ENCODE measurements at places on chromosomes 13 and 19. TPM values are rescaled to one million over a fixed set of nuclear protein-coding genes. Genes with fewer than 3 reads are reported as not detected.
A peak's percentile ranks its signal among the peaks of the same experiment; 100 is the strongest.

The DBP gene
- 29.8 TPM for total RNA-seq

The SELENOV gene
- total RNA-seq, result not detected

The COMP gene
- not detected for total RNA-seq

DNA sequence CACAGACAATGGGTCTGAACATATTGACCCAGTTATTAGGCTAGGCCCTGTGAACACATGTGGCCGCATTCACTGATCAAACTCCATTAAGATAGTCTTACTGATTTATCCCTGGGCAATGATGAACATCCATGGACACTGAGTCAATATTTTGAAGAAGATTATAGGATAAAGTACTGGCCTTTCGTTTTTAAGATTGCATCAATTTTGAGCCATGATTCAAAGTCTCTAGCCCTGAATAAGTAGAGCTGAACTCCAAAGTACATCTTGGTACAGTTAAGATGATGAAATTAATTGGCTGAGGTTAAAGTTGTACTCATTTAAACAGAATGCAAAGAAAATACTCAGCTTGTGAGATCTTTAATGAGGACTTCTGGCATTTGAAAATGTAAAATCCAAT is 1581.9 kb downstream of the EFNB2 start:
- no peaks in the 10 kb centered on the region for H3K36me3 ChIP-seq
- H3K4me1 ChIP-seq, result no peaks in the 10 kb centered on the region
- no peaks in the 10 kb centered on the region for H3K27me3 ChIP-seq
- H3K27ac ChIP-seq, result no peak overlapping the region

DNA sequence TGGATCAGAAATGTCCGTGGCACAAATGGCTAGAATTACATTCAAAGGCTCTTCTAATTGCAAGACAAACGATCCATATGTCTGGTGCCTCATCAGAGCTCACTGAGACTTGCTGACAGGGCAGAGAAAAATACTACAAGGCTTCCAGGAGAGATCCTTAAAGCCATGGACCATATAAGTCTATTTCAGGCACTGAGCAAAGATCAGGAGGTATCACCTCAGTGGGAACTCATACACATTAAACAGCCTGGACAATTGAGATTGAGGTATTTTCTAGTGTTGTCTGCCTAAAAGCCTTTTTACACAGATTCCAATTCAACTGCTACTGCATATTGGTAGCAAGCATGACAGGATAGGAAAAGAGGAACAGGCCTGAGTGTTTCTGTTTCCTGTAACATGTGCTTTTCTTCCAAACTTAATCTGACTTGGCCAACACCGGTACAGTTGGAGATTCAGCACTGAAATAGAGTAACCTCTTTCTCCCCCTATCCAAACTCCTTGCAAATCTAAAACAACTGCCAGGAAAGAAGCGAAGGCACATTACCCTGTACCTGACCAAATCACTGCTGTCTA is 65.9 kb downstream of the SERP2 start:
- H3K27me3 ChIP-seq, result no peaks in the 10 kb centered on the region
- H3K27ac ChIP-seq, result no peak overlapping the region
- no peaks in the 10 kb centered on the region for H3K4me1 ChIP-seq
- no peak for DNase-seq
- H3K4me3 ChIP-seq, result no peak overlapping the region

DNA sequence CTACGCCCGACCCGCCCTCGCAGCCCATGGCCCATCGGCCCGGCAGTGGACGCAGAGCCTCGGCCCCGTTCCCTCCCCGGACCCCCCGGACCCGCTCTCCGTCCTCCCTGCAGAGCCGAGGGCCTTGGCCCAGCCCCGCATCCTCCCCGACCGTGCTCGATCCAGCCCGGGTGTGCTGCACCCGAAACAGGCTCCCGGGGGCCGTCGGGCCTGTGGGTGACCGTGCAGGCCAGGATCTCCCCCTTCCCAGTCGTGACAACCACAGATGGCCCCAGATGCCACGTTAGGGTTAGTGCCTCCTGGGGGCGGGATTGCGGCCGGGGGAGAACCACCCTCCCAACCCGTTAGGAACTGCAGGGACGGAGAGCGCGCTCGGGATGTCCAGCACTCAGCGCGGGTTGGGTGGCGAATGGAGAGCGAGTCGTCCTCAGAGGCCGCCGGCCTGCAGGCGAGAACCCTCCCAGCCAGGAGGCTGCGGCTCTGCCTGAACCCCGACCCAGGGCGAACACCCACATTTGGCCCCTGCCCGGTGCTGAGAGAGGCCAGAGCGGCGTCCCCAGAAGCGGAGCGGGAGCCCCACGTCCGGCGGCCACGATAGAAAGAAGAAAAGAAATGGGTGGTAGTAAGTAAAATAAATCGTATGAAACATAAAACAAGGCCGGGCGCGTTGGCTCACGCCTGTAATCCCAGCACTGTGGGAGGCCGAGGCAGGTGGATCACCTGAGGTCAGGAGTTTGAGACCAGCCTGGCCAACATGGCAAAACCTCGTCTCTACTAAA is 6.7 kb upstream of the MADCAM1 start:
- H3K4me1 ChIP-seq, result no peaks in the 10 kb centered on the region
- no peaks in the 10 kb centered on the region for H3K27me3 ChIP-seq
- no peaks in the 10 kb centered on the region for H3K36me3 ChIP-seq

DNA sequence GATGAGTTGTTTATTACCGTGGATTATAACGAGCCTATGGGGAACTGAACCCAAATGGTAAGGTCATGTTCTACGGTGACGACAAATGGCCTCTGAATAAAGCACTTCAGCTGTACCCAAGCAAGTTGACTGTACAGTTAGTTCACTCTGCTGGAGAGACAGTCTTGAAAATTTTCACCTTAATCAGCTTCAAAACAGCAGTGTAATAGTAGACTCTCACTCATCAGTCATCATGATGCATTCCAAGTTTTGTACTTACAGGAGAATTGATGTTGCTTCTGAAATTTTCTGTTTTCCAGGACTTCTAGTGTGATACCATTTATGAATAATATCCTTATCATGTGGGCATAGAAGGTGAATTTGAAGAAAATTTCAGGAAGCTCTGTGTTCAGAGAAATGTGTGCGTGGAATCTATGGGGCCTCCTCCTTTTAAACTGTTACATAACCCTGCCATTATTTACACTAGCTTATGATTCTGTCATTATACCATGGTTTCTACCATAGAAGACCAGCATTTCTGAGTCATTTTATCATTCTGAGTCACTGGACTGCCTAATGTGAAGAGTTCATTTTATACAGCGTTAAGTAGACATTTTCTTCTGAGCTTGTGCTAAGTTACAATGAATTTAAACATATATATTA is 96.9 kb downstream of the WDFY2 start:
- H3K27ac ChIP-seq, result no peak overlapping the region
- H3K4me1 ChIP-seq, result no peaks in the 10 kb centered on the region
- no peak overlapping the region for H3K4me3 ChIP-seq
- DNase-seq, result no peak
- no peaks in the 10 kb centered on the region for H3K36me3 ChIP-seq
- no peaks in the 10 kb centered on the region for H3K27me3 ChIP-seq

DNA sequence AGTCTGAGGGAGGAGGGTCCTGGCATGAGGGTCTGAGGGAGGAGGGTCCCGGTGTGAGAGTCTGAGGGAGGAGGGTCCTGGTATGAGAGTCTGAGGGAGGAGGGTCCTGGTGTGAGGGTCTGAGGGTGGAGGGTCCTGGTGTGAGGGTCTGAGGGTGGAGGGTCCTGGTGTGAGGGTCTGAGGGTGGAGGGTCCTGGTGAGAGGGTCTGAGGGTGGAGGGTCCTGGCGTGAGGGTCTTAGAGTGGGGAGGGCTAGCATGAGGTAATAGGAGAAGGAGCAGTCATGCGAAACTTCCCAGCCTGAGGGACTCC is 194.8 kb downstream of the TEX29 start:
- no peaks in the 10 kb centered on the region for H3K4me1 ChIP-seq
- H3K4me3 ChIP-seq, result no peak overlapping the region
- no peak overlapping the region for H3K27ac ChIP-seq

DNA sequence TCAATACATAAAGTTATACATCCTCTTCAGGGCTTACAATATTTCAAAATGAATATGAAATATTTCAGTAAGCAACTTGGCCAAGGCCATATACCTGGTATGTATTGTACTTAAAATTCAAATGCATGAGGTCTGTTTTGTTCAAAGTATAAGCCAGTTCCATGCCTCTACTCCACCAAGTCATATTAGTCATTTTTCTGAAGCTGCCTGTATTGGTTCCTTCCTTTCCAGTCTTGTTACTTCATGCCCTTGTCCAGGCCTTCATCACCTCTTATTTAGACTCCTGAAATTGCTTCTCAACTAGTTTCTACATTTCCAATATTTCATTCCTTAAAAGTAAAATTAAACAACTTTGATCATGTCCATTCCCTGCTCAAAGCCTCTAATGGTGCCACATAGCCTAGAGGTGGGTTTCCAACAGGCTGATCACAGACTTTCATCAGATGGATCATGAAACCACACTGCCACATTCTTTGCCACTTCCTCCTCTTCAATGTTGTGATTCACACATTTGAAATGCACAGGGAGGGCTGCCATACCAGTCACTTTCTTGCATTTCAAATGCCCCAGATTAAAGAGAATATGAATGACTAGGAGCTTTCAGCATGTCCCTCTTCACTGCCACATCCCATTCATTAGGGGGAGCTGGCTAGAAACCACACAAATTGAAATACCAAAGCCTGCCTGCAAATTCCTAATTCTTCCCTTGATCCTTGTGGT is 424.1 kb upstream of the DACH1 start:
- H3K36me3 ChIP-seq, result no peaks in the 10 kb centered on the region
- no peak for DNase-seq
- no peaks in the 10 kb centered on the region for H3K27me3 ChIP-seq
- no peak overlapping the region for H3K4me3 ChIP-seq

DNA sequence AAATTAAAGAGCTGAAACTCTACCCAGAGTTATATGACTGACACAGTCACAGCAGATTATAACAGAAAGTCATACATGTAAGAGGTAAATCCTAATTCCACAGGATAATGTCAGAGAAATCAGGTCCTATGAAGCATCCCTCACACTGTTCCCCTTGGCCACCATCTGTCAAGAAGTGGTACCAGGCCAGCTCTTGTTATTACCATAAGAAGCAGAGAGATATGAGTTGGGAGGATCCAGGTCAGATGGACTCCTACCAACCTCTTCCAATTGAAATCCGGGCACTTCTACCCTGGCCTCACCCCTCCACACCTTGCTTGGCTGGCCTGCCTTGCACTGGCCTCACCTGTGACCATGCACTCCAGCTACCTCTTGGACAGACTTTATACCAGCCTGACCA is 353.2 kb downstream of the DNAJC15 start:
- no peak overlapping the region for H3K27ac ChIP-seq
- no peak overlapping the region for H3K4me3 ChIP-seq
- H3K27me3 ChIP-seq, result peaks cover 6% of the 10 kb centered on the region
- DNase-seq, result no peak
- peaks cover 5% of the 10 kb centered on the region for H3K4me1 ChIP-seq

- no peaks in the 10 kb centered on the region for H3K4me1 ChIP-seq
- DNase-seq, result no peak
- no peak overlapping the region for H3K4me3 ChIP-seq
- no peak overlapping the region for H3K27ac ChIP-seq
- no peaks in the 10 kb centered on the region for H3K27me3 ChIP-seq
These were observed 98.6 kb downstream of the IRS2 start for GRCh38 chr13:109687559-109688448.

- H3K36me3 ChIP-seq, result no peaks in the 10 kb centered on the region
- no peak overlapping the region for H3K4me3 ChIP-seq
- DNase-seq, result peak; percentile 88
- H3K27me3 ChIP-seq, result no peaks in the 10 kb centered on the region
These were observed 19.2 kb downstream of the RCN3 start for GRCh38 chr19:49546825-49547565.

DNA sequence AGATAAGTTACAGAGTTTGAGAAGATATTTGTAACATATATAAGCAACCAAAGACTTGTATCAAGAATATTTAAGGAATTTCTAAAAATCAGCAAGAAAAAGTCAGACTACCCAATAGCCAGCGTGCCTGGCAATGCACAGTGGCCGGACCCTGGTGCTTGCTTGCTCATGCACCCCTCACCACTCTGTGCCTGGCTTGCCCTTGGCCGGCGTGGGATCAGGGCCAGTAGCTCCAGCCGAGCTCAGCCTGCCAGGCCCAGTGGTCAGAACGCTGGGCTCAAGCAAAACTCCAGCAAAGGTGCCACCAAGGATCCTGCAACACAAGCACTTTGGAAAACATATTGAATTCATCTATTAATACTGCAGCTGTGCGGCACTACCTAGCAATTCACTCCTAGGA is 95.1 kb downstream of the KATNAL1 start:
- no peaks in the 10 kb centered on the region for H3K27me3 ChIP-seq
- no peaks in the 10 kb centered on the region for H3K4me1 ChIP-seq
- no peak overlapping the region for H3K27ac ChIP-seq
- H3K4me3 ChIP-seq, result no peak overlapping the region
- no peak for DNase-seq

DNA sequence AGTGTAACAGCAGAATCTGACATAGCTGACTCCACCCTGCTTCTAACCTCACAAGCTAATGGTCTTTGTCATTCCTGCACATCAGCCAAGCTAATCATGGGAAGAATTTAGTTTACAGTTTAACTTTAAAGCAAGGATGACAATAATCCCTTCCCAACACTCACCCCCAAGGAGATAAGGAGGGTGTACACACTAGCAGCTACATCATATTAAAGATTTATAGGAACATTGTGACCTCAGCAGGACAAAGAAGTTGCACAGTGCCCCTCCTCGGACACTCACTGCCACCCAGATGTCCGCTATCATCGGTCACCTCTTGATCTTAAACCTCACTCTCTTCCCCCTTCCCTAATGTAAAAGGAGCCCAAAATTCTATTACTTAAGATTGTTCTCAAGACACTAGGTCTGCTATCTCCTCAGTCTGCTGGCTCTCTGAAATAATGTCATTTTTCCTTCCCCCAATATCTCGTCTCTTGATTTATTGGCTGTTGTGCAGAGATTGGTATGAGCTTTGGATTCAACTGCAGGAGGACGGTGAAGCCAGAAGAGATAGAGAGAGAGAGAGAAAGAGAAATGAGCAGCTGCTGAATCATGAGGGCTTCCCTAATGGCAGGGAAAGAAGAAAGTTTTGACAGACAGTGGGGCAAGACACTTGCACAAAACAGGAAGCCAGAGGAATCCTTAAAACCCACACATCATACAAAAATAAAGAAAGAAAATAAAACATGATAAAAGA is 17.5 kb upstream of the FFAR2 start:
- no peaks in the 10 kb centered on the region for H3K27me3 ChIP-seq
- DNase-seq, result no peak

- no peak for DNase-seq
- H3K4me3 ChIP-seq, result no peak overlapping the region
- H3K4me1 ChIP-seq, result no peaks in the 10 kb centered on the region
- no peaks in the 10 kb centered on the region for H3K36me3 ChIP-seq
- H3K27me3 ChIP-seq, result no peaks in the 10 kb centered on the region
- no peak overlapping the region for H3K27ac ChIP-seq
These were observed 31.0 kb downstream of the KLF12 start for GRCh38 chr13:74103196-74103595.

- no peaks in the 10 kb centered on the region for H3K27me3 ChIP-seq
- H3K4me1 ChIP-seq, result peaks cover 4% of the 10 kb centered on the region
- no peak overlapping the region for H3K27ac ChIP-seq
- no peak overlapping the region for H3K4me3 ChIP-seq
These were observed 783 bp upstream of the ZNF587B start for GRCh38 chr19:57829316-57829715.

- H3K4me3 ChIP-seq, result peak overlapping the region; percentile 62
- DNase-seq, result no peak
- H3K27me3 ChIP-seq, result no peaks in the 10 kb centered on the region
- no peak overlapping the region for H3K27ac ChIP-seq
These were observed 801 bp downstream of the QTRT1 start for GRCh38 chr19:10701955-10702525.

GRCh38 chr19:47726467-47726866 is 13.2 kb downstream of the EHD2 start:
- no peak for DNase-seq
- no peaks in the 10 kb centered on the region for H3K27me3 ChIP-seq
- H3K4me3 ChIP-seq, result no peak overlapping the region
- H3K36me3 ChIP-seq, result no peaks in the 10 kb centered on the region
- H3K4me1 ChIP-seq, result peaks cover 5% of the 10 kb centered on the region

Data from uterus (tissue), 4 donors.